C1 segment of cervical spinal cord (tissue), 14 donors: ENCODE measurements at places on chromosomes 2 and 18.

DNA sequence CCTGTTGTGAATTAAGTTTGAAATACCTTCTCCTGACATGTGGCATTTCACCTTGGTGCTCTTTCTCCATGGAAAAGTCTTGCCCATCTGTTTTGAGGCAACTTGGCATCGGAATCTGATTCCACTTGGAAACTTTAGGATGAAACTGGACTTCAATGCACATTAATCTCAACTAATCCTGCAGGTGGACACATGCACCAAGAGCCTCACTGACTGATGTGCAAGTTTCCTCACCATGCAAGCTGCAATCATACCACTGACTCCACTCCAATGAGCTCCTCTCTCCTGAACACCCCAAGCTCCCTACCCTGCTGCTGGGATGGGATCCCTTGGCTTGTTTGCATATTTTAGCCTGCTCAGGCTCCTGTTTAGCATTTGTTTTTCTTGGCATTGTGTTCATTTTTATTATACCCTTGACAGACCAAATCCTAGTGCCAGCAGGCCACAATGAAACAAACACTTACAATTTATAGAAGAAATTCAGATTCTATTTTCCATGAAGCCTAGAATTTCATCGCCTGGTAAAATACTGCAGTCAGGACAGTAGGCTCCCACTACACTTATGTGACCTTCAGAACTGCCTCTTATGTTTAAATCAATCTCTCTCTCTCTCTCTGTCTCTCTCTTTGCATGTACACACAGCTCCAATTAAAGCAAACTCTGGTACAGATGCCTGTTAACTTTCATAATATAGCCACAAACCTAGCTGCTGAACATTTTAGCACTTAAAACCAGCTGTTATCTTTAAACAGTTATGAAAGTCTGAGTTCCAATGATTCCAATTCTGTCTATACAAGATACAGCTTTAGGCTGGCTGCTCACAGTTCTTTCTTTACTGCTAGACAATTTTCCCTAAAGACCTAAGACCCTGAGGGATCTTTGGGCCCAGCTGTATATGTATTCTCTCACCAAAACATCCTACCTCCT is 141.5 kb downstream of the OSR1 start:
- DNase-seq: no peak

- no peak for DNase-seq
Measured at GRCh38 chr18:79227621-79228020, 158.4 kb downstream of the ATP9B start.

DNA sequence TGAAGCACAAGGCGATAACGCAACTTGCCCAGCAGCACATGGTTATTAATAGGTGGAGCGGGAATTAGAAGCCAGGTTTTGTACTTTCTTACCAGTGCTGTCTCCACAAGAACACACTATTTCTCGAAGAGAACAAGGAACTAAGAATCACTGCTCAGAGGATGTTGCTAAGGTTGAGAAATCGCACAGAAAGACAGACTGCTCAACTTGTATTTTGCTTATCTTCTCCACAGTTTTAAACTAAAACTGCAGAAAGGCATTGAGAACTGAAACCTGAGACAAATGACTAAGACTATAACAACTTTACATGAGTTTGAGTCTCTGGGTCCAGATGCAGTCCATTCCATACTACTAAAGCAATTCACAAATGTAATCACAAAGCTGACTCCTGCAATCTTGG is 6.2 kb downstream of the PRKD3 start:
- no peak for DNase-seq

GRCh38 chr18:10485475-10485874 is 31.0 kb downstream of the APCDD1 start:
- DNase-seq: no peak

- peak; percentile 25 for DNase-seq
Measured at GRCh38 chr18:62523631-62524439, 1.0 kb downstream of the ZCCHC2 start.

DNA sequence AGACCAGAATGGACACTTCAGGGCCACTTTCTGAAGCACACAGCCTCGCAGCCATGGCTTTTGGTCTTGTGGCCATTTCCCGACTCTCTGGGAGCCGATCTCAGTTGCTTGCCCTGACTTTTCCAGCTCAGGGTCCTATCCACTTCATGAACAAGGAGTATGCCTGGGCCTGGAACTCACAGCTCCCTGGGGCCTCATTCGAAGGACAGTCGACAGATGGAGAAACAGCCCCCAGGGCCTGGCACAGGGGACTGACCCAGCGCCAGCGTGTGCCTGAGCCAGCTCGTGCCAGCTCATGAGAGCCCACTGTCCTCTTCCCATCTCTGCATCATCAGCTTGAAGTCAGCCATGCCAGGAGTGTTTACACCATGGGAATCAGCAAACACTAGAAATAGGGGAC is 134.6 kb upstream of the GPC1 start:
- no peak for DNase-seq

GRCh38 chr2:31207790-31208189 is 9.5 kb downstream of the CAPN14 start:
- no peak for DNase-seq

DNA sequence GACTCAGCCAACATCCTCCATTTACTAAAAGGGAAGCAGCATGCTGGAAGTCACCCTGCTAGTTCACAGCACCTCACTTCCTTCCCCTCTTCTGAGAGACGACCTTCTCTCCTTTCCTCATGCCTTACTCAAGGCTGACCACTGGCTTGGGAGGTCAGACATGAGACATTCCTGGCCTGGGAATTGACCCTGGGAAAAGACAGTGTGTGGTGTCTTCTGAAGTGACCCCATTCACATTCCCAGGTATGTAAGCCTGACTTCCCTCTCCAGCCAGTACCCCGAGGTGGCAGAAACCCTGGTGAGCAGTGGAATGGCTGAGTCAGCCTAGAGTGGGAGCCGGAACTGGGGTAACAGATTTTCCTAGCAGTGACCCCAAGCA is 92.4 kb downstream of the PLB1 start:
- DNase-seq: no peak

GRCh38 chr2:191151331-191151730 is 537 bp upstream of the STAT4 start:
- DNase-seq: no peak

GRCh38 chr2:73703675-73704074 is 33.5 kb downstream of the TPRKB start:
- DNase-seq: no peak

DNA sequence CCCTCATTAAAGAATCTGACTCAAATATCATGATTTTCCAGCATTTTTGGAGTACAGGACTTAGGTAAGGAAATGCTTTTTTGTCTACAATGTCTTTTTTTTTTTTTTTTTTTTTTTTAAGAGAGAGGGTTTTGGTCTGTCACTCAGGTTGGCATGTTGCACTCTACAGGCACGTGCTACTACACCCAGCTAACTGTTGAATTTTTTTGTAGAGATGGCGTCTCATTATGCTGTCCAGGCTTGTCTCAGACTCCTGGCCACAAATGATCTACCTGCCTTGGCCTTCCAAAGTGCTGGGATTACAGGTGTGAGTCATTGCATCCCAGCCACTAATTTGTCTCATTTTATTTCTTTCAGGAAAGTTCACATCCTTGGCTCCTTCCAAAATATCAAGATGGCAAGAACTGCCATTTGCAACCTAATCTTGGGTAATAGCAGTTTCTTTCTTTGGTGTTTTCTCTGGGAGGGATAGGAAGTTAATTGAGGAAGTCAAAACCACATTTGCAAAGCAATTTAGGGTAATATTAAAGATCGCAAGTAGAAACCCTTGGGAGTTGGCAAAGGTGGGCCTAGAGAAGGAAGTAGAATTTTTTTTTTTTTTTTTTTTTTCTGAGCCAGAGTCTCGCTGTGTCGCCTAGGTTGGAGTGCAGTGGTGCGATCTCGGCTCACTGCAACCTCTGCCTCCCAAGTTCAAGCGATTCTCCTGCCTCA is 15.5 kb downstream of the PNO1 start:
- no peak for DNase-seq

DNA sequence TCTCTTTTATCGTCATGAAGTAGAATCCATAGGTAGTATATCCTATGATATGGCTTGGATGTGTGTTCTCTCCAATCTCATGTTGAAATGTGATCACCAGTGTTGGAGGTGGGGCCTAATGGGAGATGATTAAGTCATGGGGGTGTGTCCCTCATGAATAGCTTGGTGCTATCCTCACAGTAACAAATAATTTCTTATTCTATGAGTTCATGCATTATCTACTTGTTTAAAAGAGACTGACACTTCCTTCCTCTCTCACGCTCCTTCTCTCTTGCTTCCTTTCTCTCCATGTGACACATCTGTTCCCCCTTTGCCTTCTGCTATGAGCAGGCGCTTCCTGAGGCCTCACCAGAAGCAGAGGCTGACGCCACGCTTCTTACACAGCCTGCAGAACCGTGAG is 165.6 kb downstream of the MREG start:
- DNase-seq: no peak

DNA sequence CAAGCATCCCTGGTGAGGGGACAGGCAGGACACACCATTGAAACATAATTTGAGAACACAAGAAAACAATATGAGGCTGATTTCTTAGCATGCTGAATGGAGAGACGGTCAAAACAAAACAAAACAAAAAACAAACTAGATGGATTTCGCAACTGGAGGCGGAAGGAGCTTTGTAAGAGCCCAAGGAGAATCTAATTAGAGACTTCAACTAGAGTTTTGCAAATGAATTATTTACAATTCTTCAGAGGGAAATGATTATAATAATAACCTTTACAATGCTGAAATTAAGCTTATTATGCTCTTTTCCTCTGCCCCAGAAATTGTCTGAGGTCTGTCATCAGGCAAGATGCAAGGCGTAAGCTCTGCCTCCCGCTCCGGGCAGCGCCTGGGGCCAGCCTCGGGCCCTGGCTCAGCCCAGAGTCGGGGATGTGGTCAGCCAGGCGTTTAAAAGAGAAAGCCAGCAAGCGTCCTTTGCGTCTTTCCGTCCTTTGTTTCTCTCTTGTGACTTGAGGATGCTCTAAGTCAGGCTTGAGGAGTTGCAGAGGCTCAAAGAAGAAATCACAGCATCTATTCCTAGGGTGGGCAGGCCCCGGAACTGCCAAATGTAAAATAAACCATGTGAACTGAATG is 139.6 kb downstream of the TWIST2 start:
- DNase-seq: no peak

DNA sequence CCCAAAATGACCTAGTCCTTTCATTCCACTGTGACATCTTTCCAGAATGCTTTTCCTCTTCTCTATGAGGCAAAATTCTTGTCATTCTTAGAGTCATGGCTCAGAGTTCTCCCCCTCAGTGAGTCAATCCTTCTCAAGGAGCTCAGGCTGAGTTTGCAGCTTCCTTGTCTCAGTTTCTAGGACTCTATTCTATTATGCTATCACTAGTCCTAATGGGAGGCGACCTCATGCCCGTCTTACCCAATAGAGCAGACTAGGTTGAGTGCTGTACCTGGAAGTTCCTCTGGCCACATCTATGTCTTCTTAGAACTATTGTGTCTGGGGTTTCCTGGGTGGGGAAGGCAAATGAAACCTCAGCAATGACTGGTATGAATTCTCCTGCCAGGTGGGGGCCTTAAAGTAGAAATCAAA is 51.5 kb downstream of the HAUS1 start:
- DNase-seq: no peak

DNA sequence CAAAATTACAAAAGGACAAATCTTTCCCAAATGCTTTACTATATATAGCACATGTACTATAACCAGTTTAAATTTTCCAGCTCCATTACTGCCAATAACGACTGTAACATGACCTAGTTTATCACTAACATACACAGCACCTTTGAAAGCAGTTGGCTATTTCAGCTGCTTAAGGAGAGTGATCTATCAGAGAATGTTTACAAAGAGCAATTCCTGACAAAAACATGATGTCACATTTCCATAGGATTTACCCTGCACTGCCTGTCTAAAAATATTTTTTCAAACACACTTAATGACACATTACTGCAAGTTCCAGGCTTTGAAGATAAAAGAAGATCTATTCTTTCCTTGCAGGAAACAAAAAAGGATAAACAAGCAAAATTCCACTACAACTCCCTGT is 40.6 kb downstream of the ZNF516 start:
- no peak for DNase-seq

GRCh38 chr18:7117390-7118355 is at the start of gene LAMA1:
Gene LAMA1, minus strand, starts transcription at chr18:7117797. Its CDS starts 77 bp downstream, at chr18:7117720.
- DNase-seq: no peak

- no peak for DNase-seq
Measured at GRCh38 chr2:146665800-146666199, 1179.0 kb upstream of the ACVR2A start.

DNA sequence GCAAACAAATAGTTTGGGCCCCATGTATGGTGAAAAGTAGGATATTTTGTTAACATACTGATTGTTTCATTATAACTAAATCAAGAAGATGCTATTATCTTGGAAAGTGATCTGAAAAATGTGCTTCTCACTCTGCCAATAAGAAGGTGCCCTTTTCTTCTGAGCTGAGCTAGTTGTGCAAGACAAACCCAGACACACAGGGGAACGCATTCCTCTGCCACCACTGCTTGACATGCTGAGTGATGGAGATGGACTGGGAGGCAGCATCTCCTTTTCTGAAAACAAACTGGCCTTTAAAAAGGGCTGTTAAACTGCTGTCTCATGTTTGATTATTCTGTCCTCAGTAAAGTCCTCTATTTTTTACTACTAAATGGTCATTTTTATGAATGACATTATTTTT is 1989.9 kb upstream of the CELF4 start:
- no peak for DNase-seq

DNA sequence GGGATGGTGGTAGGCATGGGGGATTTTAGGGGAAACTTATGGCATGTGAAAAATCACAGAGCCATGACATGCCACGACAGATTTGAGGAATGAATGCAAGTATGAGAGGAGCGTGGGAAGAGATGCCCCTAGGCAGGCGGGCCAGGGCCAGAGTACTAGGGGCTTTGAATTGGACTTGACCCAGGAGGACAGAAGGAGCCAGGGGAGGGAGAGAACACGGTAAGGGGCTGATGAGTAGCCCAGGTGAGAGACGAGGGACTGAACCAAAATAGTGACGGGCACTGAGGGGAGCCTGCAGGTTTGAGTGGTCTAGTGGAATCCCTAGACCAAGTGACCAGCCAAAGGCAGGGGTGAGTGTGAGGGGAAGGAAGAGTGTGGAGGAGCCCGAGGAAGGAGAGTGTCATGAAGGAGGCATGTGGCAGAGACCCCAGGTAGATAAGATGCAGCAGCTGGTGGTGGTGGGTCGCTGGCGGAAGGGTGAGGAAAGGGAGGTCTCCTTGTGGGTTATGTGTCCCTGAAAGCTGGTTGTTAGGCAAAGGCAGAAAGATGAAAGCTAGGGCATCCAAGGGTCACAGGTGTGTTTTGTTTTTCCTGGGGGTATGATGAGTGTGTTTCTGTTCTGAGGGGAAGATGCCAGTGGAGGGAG is 48.7 kb downstream of the ZBTB7C start:
- DNase-seq: no peak
